ENCODE measurements at places on chromosomes 1 and 21. TPM values are rescaled to one million over a fixed set of nuclear protein-coding genes. Genes with fewer than 3 reads are reported as not detected.

- peak; percentile 85 for DNase-seq
Observed at GRCh38 chr1:104248385-104248784, 498.7 kb downstream of the AMY1C start.

DNA sequence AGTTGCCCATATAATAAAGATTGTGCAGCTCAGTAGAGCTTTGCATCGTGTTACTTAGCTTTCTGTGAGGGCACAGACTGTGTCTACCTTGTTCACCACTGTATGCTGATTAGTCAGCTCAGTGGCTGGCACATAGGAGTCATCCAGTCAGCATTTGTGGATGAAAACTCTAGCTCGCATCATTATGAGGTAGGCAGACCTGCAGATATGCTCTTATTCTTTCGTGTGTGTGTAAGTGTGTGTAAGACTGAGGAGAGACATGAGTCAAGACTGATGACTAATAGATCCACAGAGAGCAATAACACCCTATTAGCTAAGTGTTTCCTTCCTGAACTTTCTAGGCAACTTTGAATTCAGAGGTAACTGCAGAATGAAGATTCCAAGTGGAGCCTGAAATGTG is 17.1 kb downstream of the TTF2 start:
- DNase-seq: no peak

DNA sequence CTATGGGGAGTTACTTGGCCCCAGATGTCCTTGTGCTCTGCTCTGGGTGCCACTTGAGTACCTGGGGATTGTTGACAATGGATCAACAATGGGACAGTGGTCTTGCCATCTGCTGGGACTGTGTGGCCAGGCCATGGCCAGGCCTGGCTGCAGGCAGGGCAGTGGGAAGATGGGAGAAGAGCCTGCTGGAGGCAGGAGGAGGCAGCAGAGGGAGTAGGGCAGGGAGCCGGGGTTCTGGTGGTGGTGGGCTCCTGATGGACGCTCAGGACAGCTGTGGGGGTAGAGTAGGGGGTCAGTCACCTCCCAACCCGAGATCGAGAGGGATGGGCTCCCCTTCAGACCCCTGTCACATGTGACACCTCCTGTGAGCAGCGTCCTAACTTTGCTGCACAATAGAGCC is 81.0 kb downstream of the ARHGEF10L start:
- DNase-seq: no peak

DNA sequence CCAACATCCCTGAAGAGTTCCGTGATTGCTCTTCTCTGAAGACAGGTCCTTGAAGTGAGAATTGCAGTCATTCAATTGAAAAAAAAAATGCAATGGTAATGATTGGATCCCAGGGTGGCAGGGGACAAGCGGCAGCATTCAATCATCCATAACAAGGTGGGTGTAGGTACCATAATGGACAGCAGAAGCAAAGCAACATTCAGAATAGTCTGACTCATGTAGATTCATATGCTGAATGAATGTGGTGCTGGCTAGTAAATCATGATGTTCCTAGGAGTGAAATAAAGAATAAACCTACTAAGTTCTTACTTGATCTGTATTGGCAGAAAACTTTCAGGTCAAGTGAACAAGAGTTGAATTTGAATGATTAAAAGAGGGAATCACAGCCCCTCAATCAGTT is 319.6 kb downstream of the GPATCH2 start:
- DNase-seq: no peak

- no peak for DNase-seq
Observed at GRCh38 chr21:26123012-26123411, 47.6 kb downstream of the APP start.

DNA sequence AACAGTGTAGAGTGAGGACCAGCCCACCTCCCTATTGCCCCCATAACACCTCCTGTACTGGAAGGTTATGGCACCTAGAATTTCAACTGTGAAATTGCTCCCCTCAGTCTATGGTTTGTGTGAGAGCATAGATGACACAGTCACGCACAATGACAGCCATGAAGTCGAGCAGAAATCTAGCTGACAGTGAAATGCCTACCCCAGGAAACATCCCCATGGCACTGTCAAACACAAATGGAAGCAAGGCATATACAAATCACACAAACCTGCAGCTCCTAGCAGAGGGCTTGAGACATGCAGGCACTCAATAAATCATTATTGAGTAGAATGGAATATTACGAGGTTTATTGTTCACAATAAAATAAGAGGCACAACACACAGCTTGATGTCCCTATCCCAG is 142.5 kb upstream of the ST6GALNAC5 start:
- no peak for DNase-seq

GRCh38 chr1:246398126-246398813 is 108.8 kb downstream of the SMYD3 start:
- DNase-seq: no peak

The PRR9 gene
- polyA plus RNA-seq: not detected

DNA sequence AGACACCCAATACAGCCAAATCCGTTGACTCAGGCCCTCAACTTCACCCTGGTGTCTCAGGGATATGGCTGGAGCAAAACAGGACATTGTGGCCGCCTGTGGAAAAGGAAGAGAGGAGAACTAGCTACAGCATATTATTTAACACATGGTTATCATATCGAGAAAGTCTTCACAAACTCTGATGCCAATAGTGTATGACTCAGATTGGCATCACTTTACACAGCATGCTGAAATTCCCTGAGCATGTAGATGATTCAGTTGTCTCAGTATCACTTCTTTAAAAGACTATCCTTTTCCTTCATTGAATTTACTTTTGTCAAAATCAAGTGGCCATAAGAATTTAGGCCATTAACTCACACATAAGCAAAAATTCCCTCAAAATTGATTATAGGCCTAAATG is 20.1 kb downstream of the HSD3B2 start:
- DNase-seq: no peak

The UBL4B gene
- polyA plus RNA-seq: not detected

The MROH7 gene
- 1.2 TPM for polyA plus RNA-seq

Data from lung (tissue), 17 donors.